ENCODE measurements at places on chromosomes 5 and 9.
A peak's percentile ranks its signal among the peaks of the same experiment; 100 is the strongest.

DNA sequence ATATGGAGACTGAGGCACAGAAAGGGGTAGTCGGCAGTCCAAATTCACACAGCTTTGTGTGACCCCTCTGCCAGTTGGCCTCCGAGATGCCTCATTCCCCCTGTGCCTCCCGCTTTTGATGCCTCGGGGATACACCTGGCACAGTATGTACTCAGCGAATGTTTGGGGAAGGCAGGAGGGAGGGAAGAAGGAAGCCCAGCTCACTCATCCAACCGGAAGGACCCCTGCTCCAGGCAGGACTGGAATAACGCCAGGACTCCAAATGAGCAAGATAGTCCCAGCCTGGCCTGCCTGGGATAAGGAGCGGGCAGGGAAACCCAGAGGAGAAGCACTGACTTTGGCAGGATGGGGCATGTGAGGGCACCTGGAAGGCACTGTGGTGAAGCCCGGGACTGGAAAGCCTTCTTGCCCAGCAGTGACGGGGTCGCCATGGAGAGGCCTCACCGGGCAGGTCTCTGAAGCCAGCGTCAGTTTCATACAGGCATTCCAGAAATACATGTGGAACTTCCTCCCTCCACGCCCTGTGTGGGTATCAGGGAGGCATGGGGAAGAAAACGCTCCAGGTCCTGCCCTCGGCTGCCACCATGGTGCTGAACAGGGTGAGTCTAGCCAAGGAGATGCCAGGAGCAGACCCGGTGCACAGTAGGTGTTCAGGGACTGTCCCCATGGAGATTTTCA is 20.3 kb downstream of the LMX1B start:
- no peak for DNase-seq

GRCh38 chr5:61416420-61416819 is 84.4 kb downstream of the ZSWIM6 start:
- DNase-seq = no peak

DNA sequence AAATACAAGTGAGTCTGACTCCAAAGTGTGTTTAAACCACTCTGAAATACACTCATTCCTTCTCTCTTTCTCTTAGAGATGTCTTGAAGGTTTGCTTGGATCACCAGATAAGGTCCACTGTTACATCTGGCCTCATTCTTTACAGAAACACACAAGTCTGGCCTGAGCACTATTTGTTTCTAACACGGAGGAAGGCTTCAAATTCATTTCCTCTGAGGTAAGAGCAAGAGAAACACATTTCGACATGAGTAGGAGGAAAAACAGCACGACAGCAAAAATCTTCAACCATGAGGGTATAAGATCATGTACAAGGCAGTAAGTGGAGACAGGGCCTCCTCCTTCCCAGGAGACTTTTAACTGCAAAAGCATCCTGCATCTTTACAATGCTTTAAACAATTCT is 8.0 kb downstream of the SIL1 start:
- DNase-seq = no peak

DNA sequence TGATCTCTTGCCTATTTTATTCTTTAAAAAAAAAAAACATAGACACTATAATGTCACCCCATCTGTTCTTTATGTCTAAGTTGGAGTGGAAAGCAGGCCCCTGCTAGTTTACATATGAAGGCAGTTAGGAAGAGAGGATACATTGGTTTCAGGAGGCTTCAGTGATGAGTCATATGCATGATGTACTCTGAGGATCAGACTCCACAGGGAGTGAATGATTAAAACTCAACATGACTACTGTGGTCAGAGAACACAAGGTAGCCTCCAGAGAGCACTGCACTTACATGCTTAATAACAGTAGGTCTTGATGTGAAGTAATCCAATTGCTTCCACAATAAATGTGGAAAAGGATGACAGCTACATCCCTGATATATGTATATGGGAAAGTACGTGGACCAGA is 22.7 kb upstream of the FSTL4 start:
- DNase-seq = no peak

DNA sequence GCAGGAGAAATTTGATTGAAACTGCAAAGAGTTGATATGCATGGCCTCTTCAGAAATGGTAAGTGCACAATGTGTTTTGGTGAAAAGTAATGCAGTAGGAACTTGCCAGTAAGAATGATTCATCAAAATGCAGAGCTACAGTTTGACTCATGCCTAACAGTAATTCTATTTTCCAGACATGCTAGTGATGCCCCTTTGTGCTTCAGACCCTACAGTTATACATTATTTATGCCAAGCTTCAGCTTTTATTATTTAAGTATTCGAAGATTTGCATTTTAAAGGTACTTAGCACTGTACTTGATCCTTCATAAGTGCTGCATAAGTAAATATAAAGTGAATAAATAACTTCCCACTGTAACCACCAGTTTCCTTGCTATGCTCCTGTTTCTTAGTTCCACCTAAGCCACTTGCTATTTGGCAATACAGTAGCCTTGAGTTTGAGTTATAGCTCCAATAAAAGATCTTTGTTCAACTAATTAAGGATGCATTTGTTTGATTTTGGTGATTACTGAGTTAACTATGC is 3.6 kb upstream of the SPATA31E1 start:
- DNase-seq = no peak

- no peak for DNase-seq
Measured at GRCh38 chr5:93993161-93993560, 251.8 kb upstream of the POU5F2 start.

GRCh38 chr9:99762470-99762869 is 59.2 kb upstream of the NR4A3 start:
- no peak for DNase-seq

GRCh38 chr9:87882627-87883026 is at the start of gene SPATA31E1:
TSS of gene SPATA31E1 (plus strand) at chr9:87882877. CDS start at chr9:87882892, 15 bp downstream.
- DNase-seq = no peak

DNA sequence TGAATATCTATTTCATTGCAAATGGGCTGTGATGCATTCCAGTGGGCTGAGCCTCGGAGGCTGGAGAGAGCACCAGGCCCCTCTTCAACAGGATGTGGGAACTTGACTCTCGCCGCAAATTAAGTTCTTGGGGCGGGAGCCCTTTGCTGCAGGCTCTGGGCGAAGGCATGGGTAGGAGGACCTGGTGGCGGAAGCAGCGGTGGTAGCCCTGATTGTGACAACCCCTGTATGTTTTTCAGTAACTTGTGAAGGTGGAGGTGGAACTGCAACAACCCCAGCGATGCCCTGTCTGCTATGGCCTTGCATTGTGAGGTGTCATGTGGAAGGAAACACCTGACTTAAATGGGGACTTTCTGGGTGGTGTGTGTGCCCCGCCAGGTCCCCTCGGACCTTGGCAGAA is 9.4 kb downstream of the FYB1 start:
- peak; percentile 85 for DNase-seq

- DNase-seq = no peak
Measured at GRCh38 chr5:160525471-160526261, 104.0 kb downstream of the PTTG1 start.

DNA sequence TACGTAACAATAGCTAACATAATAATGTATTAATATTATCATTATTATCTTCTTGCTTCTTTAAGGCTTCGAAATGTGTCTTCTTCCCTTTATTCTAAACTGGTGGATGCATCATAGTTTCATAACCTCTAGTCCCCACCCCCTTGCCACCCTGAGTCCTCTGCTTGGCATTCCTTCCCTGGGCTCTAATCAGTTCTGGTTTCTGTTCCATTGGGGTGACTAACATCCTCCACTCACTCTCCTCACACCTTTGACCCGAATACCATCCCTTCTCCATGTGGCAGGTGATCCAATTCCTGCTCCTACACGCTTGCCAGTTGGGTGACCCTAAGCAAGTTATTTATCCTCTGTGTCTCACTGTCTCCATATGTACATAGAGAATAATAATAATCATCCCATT is 286.1 kb downstream of the TRPM3 start:
- DNase-seq = no peak

- no peak for DNase-seq
Measured at GRCh38 chr5:135839566-135839965, 5.1 kb downstream of the SLC25A48 start.

GRCh38 chr5:143025971-143026370 is 255.8 kb downstream of the ARHGAP26 start:
- DNase-seq = no peak

DNA sequence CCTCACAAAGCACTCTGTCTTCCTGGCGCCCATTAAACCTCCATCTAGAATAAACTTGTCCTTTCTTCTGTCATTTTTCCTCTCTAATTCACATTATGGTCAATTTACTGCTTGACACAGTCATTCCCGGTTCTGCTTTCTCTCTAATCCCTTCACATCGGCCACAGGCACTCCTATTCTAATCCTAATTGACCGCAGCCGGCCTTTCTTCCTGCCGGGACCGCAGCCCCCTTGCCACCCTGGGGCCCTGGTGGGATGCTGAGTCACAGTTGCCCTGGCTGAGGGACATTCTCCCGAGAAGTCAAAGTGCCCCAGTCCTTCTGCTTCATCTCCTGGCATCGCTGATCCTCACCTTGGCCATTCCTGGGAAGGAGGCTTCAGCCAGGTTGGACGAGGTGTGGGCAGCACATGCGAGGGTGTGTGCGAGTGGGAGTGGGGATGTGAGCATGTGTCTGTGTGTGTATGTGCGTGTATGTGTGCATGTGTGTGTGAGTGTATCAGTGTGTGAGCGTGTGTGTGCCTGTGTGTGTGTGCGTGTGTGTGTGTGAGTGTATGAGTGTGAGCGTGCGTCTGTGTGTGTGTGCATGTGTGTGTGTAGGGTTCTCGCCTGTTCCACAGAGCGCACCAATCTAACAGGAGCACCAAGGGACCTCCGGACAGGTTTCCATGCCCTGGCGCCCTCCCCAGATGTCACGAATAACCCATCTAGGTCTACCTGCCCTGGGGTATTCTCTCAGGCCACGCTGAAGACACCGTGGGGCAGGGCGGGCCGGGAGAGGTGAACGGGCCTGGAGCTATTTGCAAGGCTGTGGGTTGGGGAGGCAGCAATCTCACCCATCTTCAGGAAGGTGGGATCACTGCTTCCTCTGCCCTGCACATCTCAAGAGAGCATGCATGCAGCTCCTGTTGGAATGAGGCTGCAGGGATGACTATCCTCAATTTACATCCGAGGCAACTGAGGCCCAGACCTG is 191.2 kb downstream of the PAX5 start:
- DNase-seq = no peak

GRCh38 chr5:137615171-137615775 is 116.1 kb upstream of the SPOCK1 start:
- no peak for DNase-seq

- DNase-seq = no peak
Measured at GRCh38 chr9:5430912-5431311, 6.8 kb downstream of the PLGRKT start.

- DNase-seq = no peak
Measured at GRCh38 chr9:76620581-76620980, 143.7 kb upstream of the PCA3 start.

GRCh38 chr9:120307599-120307998 is 272.4 kb downstream of the CDK5RAP2 start:
- DNase-seq = no peak

DNA sequence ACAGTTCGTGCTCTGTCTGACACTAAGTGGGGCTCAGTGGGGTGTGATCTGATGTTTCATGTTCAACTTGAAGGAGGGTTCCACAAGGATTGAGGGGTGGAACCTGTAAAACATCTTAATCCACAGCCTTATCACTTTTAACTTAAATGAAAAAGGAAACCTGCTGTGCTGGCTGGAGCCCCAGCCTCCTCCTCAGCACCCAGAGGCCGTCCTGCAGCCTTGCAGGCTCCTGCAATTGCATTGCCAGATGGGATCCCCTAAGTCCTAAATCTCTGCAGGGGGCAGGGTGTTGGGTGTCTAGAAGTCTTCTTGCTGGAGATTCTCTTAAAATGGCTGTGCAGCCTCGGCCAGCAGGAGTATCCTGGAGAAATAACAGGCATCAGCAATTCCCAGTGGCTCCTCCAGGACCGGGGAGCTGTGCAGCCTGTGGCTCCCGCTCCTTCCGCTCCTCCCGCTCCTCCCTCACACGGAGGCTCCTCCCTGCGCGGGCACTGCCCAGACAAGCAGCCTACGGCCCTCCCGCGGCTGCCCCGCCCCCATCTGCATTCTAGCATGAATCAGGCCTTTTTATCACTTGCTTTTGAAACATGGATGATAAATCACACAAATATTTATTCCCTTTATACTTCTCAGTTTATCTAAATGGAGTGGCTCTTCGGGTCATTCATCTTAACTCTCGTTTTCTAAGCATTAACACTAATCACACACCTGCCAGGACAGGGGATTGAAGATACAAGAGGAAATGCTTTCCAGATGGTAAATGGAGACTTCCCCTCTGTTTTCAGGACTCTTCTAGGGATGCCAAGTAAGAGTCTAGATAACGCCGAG is 131.0 kb downstream of the ADAMTS16 start:
- no peak for DNase-seq

GRCh38 chr9:97480174-97480573 is 21.3 kb upstream of the TMOD1 start:
- DNase-seq = no peak

DNA sequence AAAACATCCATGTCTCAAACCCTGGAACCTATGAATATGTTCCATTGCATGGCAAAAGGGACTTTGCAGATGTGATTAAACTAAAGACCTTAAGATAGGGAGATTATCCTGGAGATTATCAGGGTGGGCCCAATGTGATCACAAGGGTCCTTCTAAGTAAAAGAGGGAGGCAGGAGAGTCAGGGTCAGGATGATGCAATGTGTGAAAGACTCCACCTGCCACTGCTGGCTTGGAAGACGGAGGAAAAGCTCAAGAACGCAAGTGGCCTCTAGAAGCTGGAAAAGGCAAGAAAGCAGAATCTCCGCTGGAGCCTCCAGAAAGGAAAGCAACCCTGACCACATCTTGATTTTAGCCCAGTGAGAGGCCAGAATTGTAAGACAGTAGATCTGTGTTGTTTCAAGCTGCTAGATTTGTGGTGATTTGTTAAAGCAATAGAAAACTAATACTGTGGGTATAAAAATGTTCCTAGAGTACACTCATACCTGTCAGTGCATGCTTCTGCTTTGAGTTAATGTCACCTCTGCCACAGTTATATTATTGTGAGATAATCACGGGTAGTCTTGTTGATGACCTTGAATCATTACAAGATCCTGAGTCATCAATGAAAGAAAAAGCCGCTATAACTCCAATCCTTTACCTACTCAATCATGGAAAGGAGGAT is 93.5 kb upstream of the TNPO1 start:
- no peak for DNase-seq

GRCh38 chr9:123116036-123116435 is 82.6 kb downstream of the GPR21 start:
- no peak for DNase-seq
